Brain pericyte (primary cell): ENCODE measurements at places on chromosomes 1 and 21.

DNA sequence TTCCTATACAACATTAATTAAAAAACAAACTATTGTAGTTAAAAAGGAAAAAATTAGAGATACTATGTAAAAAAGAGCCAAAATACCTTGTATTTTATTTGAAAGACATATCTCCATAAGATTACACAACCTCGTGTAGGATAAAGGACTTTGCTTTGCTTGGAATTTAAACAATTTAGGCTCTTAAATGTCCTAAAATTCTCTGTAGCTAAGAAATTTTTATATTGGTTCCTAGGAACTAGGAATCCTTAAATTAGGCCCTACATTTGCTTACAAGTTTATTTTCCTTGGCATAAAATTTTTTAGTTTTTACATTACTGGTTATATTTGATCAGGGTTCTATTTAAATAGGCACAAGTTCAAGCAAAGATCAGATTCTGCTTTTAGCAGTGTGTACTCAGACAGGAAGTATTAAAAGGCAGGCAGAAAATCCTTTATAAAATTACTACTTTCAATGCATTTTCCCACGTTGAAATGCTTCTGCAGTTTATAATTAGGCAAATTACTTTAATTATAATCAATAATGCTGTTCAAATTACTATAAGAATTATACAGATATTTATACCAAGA, 3.4 kb upstream of the ANGPTL3 start:
- no peak for DNase-seq

DNA sequence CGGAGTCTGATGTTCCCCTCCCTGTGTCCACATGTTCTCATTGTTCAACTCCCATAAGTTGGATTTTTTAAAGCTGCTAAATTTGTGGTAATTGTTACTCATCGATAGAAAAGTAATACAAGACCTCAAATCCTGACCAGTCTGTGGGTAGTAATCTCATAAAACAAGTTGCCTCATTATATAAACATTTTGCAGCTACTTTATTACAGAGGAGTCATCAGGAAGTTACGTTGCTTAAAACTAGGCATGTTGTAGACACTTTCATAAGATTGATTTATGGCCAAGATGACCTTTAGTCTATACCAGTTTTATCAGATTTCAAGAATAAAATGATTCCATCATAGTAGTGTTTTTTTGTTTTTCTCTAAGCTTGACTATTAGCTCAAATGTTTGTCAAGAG, 208.8 kb downstream of the GIPC2 start:
- no peak for DNase-seq

- no peak for DNase-seq
Measured at GRCh38 chr1:9115351-9116205, 13.3 kb downstream of the GPR157 start.

- no peak for DNase-seq
Measured at GRCh38 chr1:32816676-32817158, 441 bp downstream of the YARS1 start.

- no peak for DNase-seq
Measured at GRCh38 chr1:157234705-157235273, 96.6 kb upstream of the ETV3 start.

GRCh38 chr1:202836623-202837403, 26.1 kb downstream of the PCAT6 start:
- DNase-seq: no peak

GRCh38 chr1:100927276-100927675, 31.4 kb downstream of the SLC30A7 start:
- DNase-seq: no peak

DNA sequence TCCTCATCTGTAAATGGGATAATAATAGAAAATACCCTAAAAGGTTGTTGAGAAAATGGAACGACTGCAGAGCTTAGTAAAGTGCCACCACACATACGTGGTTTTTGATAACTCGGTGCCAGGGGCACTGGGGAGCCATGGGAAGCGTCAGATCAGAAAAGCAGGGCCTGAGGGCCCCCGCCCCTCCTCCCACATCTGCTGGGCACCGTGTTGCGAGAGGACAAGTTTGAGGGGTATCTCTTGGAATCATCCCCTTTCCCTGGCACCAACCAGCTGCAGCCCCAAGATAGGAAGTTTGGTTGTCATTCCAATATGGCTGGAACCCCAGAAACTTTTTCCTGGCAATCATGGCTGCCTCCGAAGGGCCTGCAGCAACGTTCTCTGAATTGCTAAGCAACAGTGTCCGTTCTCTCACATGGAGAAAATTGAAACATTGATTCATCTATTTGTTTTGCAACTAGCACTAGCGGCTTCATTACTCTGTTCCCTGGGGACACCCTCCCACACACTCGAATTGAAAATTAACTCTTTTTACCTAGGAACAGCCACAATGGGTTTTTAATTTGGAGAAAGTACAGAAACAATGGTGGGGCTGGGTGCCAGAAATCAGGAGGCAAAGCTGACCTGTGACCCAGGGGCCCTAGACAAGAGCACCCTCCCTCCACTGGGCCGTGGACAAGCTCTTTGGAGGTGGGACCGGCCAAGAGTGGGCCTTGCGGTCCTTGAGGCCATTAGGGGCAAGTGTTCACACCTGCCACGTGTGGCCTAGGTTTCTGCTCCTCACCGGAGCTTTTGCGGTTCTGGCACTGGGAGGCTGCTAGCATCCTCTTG, 190.0 kb upstream of the VAMP3 start:
- DNase-seq: no peak
